ENCODE measurements at places on chromosomes 4 and X.

- ATAC-seq, result no peak
Measured at GRCh38 chr4:70600977-70601376, 8.9 kb downstream of the AMBN start.

GRCh38 chr4:76568262-76568661, 133.2 kb downstream of the SHROOM3 start:
- no peak for ATAC-seq

GRCh38 chrX:155334486-155335336, at the start of gene CLIC2:
Gene CLIC2, minus strand, starts transcription at chrX:155334614. Its CDS starts 187 bp downstream, at chrX:155334427.
- peak; percentile 97 for ATAC-seq

GRCh38 chr4:112888622-112889021, 160.8 kb upstream of the ANK2 start:
- no peak for ATAC-seq

All from esophagus mucosa (tissue), 1 donor.